NCI-H1417 (cell line): ENCODE measurements at places on chromosomes 13 and 19.

GRCh38 chr13:101712026-101712348 lies 259.5 kb downstream of the ITGBL1 start:
- DNase-seq = no peak

DNA sequence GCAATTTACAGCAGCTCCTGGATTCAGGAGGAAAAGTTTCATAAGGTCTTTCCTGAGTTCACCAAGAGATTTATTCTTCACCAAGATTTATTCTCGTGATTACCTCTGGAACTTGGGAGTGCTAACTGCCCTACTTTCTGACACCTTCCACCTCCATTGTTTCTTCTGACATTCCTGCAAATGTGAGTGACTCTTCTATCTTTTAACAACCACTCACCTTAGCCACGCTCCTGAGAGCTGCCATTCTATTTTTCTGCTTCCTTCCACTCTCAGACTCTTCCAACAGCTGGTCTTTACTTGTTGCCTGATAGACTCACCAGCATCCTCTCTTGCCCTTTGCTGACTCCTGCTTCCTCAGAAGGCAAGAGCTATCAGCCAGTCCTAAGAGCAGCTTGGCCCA lies 11.5 kb upstream of the CBY2 start:
- DNase-seq = no peak

- DNase-seq = no peak
Observed at GRCh38 chr13:47258384-47258783, 361.5 kb upstream of the HTR2A start.

- no peak for DNase-seq
Observed at GRCh38 chr19:19106056-19106551, 32.2 kb downstream of the TMEM161A start.

GRCh38 chr19:43439032-43439708 lies 24.5 kb downstream of the TEX101 start:
- no peak for DNase-seq

GRCh38 chr13:23776698-23777574 lies 112.3 kb downstream of the MIPEP start:
- DNase-seq = no peak

DNA sequence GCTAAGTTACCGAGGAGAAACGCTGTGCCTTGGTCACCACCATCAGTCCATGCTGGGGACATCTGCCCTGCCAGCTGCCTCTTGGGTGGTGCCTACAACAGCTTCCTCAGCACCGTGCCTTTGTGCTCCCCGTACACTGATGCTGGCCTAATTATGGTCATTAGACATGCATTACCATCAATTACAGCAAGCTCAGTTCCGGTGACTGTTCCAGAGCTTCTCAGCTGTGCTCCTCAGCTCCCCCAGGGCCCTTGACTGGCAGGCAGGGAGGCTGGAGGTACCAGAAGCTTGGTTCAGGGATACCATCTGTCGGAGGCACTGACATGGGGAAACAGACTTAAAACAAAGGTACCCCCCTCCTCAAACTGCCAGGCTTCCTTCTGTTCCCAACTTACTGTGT lies 40.2 kb downstream of the CILP2 start:
- peak; percentile 98 for DNase-seq

GRCh38 chr19:39196320-39196719 lies 444 bp upstream of the NCCRP1 start:
- DNase-seq = peak; percentile 51

DNA sequence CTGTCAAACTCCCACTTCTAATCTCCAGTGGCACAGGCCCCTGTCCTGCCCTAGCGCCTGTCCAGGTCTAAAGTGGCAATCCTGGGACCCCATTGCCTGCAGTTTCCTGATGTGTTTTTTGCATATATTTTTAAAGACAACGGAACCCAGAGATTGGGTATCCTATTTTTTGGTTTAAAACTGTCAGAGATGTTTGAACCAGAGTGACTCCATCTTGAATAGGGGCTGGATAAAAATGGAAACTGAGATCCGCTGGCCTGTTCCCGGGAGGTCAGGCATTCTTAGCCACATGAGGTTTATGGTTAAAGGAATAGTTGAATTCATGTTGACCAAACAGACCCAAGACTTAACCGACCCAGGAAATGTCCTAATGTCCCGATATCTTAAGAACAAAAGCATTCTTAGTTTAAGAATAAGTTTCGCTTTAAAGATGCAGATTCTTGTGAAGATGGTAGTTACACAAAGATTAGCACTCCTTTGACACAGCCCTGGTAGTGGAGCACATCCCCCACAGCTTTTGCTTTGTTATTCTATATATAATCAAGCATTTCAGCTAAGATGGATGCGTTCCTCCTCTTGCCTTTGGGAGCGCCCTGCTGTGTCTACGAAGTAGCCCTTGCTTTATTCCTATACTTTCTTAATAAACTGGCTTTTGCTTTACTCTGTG lies 332.1 kb downstream of the UQCRFS1 start:
- no peak for DNase-seq

- peak; percentile 22 for DNase-seq
Observed at GRCh38 chr19:2550431-2551171, 74.7 kb downstream of the GADD45B start.

DNA sequence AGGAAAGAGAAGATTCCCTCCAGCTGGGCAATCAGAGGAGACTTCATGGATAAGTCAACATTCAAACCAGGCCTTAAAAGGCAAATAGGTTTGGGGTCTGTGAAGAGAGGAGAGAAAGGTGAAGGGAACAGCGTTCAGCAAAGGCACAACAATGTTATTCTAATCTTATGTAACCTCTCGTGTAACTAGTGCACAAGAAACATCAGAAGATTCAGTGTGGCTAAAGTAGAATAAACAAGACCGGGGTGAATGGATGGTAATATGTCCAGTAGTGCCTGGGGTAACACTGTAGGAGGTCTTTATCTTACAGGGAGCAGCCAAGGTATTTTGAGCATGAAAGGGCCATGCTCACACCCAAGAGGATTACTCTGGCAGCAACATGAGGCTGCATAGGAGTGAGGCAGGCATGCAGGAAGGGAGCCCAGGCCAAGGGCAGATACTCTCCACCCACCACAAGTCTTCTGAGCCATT lies 24.1 kb downstream of the LHFPL6 start:
- DNase-seq = no peak

DNA sequence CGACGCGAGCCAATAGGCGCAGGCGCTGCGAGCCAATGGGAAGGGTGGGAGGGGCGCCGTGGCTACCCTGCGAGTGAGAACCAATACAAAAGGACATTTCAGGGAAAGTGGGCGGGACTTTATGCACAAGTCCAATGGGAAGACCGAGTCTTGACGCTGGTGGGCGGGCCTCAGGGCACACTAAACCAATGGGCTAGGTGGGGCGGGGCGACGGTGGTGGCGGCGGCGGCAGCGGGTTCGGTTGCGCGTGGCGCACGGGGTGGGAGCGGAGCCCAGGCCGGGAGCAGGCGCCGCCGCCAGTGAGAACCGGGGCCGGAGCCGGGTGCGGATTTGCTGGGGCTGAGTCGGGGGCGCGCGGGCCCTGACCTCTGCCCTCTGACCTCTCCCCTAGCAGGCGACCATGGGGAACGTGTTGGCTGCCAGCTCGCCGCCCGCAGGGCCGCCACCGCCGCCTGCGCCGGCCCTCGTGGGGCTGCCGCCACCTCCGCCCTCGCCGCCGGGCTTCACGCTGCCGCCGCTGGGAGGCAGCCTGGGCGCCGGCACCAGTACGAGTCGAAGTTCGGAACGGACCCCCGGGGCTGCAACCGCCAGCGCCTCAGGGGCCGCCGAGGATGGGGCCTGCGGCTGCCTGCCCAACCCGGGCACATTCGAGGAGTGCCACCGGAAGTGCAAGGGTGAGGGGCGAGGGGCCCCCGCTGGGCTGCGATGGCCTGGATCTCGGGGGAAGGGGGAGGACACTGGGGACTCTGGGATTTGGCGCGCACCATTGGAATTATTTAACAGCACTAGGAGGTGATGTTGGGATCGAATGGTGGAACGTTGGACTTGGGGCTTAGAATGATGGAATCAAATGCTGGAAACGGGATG lies at the start of gene TOMM40:
Gene TOMM40, plus strand, starts transcription at position 239 of the 867 bp plus-strand sequence. Its CDS starts 162 bp downstream, at position 401.
- DNase-seq = peak; percentile 58

DNA sequence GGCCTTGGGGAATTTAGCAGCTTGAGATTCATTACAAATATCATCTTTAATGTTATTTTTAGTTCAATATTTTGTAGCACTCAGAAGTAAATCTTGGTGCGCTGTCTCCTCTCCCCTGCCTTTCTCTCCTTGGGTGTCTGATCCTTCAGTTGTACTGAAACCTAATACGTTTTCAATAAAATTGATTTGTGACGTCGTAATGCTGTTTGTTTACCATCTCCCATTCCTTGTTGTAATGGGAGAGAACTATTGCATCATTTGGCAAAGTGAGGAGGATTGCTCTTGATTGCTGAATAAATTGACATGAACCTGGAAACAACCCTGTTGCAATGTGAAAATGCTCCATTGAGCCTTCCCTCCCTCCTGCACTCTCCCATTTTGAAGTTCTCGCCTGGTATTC lies 43.2 kb upstream of the TSHZ3 start:
- DNase-seq = no peak

DNA sequence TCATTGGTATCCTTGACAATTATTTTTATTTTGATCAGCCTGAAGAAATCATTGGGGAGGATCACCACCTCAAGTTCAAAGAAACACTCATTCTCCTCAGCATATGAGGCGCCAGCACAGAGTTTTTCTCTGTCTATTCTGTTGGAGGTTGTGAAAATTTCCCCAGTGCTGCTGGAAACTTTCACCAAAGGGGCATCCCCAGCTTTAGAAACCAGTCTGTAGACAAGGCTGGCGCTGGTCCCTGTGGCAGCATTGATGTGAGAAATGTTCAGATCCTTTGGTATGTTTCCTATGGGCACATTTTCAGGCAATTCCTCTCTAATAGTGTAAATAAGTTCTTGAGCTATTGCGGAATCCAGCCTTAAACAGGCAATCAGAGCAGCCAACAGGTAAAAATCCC lies 2.1 kb downstream of the PCDH9 start:
- no peak for DNase-seq

DNA sequence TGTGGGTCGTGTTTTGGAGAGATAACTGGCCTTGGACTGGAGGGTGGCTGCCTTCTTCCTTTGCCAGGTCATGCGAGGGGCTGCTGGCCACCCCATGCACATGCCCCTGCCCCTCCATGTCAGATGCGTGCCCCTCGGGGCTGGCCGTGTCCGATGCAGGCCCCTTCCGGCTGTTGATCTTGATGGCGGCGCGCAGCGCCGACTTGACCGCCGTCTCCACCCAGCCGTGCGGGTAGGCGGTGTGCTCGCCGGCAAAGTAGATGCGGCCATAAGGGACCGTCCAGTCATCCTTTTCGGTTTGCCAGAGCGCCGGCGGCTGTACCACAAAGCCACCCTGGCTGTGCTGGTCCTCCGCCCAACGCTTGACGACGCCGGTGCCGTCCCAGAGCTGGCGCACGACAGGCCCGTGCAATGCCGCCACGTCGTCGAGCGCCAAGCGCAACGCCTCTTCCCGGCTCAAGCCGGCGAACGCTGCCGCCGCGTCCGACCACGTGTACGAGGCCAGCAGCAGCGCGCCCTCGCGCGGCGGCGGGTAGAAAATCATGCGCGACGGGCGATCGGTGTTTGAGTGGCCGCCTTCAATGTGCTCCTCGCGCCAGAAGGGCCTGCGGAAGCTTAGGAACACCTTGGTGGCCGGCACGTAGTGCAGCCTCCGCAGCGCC lies 6.9 kb downstream of the IL4I1 start:
- DNase-seq = no peak

GRCh38 chr19:29267701-29268100 lies 54.8 kb upstream of the UQCRFS1 start:
- no peak for DNase-seq

GRCh38 chr13:30466358-30466714 lies 600 bp upstream of the HMGB1 start:
- DNase-seq = no peak

GRCh38 chr19:30792561-30793505 lies 420.6 kb downstream of the ZNF536 start:
- DNase-seq = no peak

DNA sequence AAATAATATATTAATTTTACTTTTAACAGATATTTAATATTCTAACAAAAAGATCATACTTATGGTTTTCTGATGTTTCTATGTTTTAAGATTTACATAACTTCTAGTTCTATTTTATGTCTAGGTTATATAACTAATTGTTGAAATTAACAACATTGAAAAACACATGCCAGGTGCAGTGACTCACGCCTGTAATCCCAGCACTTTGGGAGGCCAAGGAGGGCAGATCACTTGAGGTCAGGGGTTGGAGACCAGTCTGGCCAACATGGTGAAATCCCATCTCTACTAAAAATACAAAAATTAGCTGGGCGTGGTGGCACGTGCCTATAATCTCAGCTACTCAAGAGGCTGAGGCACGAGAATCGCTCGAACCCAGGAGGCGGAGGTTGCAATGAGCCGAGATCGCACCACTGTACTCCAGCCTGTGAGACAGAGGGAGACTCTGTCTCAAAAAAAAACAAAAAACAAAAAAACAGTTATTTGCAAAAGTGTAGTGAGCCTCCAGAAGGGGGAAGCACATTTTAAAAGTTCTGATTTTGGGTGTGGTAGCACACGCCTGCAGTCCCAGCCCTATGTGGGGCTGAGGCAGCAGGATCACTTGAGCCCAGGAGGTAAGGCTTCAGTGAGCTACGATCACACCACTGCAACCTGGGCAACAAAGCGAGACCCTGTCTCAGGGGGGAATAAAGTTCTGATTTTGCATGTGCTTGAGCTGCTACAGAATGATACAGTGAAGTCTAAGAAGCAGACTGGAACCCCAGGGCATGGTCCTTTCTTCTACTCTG lies 18.7 kb downstream of the MIPEP start:
- no peak for DNase-seq

DNA sequence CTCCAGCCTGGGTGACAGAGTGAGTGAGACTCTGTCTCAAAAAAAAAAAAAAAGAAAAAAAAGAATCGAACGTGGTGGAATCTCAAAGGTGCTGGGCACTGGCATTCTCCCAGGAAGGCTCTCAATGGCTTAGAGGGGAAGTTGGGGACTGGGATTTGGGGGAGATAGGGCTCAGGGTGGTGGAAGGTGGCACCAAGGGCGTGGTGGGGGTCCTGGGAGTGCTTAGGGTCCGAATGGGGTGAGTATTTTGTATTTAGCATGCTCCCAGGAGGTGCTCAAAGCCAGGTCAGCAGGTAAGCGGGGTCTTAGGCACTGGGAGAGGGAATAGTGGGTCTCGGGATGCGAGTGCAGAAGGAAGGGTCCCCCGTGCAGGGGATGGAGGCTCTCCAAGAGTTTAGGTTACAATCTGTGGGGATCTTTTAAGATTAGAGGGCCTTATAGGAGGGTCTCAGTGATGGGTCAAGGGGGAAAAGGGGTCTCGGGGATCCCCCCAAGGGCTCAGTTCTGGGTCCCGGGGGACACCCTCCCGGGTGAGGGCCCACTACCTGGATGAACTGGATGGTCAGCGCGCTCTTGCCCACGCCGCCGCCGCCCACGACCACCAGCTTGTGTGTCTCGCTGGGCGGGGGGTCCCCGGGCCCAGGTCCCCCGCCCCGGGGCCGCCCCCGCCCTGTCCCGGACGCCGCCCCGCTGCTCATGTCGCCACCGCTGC lies 386 bp downstream of the RRAS start:
- DNase-seq = no peak

GRCh38 chr13:82766732-82767321 lies 1115.4 kb downstream of the SLITRK1 start:
- DNase-seq = no peak

GRCh38 chr19:38384209-38385027 lies 3.4 kb downstream of the GGN start:
- DNase-seq = no peak

GRCh38 chr19:54209058-54209810 lies 8.6 kb downstream of the RPS9 start:
- DNase-seq = no peak
